Posterior vena cava (tissue), 2 donors: ENCODE measurements at places on chromosomes 1 and 21. TPM values are rescaled to one million over a fixed set of nuclear protein-coding genes. Genes with fewer than 3 reads are reported as not detected.
A peak's percentile ranks its signal among the peaks of the same experiment; 100 is the strongest.

DNA sequence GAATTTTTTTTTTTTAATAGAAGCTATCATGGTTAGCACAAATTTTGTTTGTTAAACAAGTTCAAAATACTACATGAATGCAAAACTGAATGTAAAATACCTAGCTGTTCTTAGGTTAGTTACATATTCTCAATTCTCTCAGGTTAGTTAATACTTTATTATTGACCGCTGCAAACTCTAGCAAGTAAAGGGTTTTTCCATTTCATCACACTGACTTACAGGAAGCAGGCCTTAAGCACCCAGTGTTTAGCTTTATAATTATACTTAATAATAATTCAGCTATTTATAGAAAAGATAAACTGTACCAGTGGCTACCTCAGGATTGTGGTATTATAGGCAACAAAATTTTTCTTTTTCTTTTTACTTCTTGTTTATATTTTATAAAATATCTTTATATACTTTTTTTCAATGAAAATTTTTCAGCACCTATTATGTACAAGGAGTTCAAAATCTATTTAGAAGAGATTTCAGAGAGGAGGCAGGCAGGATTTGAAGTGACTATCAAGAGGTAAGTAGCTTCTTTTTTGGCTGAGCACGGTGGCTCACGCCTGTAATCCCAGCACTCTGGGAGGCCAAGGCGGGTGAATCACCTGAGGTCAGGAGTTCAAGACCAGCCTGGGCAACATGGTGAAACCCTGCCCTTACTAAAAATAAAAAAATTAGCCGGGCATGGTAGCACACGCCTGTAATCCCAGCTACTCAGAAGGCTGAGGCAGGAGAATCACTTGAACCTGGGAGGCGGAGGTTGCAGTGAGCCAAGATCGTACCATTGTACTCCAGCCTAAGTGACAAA, 17.9 kb downstream of the PLPP3 start:
- no peak for DNase-seq

The USF1 gene
- 33.5 TPM for total RNA-seq

GRCh38 chr1:14003552-14003951, 303.6 kb downstream of the PRDM2 start:
- no peak for DNase-seq

GRCh38 chr1:225817611-225818061, 7.7 kb downstream of the EPHX1 start:
- peak; percentile 89 for DNase-seq

- DNase-seq: peak; percentile 47
These were observed 148.3 kb downstream of the PEX14 start for GRCh38 chr1:10622910-10623685.

The DMRTA2 gene
- not detected for total RNA-seq

GRCh38 chr1:30763651-30764248, 6.2 kb upstream of the LAPTM5 start:
- no peak for DNase-seq

DNA sequence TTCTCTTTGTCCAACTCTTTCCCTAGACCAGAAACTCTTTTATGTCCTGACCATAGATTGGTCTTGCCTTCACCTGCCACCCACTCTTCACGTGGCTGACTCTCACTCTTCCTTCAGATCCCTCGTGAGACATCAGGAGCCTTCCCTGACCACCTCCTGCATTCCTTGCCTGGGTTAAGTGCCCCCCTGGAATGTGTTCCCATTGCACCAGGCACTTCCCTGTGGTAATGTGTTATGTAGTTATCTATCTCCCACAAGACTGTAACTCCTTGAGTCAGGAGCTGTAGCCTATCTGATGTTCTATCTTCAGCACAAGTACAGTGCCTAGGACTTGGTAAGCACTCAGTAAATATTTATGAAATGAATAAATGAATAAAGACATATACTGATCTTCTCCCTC, 111.2 kb upstream of the CTTNBP2NL start:
- DNase-seq: no peak
